ENCODE measurements at places on chromosomes 11 and 22.
A peak's percentile ranks its signal among the peaks of the same experiment; 100 is the strongest.

DNA sequence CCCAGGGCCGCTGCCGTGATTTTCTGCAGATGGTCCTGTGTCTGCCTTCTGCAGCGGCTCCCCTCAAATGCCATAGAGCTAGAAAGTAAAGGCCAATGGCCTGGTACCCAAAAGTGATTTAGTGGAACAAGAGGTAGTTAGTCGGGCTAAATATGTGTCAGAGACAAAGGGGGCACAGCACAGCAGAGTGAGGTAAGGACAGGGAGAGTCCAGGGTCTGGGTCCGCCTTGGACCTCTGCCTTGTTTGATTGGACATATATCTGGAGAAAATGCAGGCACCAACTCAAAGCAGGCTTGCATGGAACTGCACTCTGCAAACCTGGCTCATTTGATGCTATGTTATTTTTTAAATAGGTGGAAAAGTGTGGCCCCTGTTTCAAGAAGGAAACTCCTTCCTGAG is 249.6 kb upstream of the B3GAT1 start:
- DNase-seq: no peak

DNA sequence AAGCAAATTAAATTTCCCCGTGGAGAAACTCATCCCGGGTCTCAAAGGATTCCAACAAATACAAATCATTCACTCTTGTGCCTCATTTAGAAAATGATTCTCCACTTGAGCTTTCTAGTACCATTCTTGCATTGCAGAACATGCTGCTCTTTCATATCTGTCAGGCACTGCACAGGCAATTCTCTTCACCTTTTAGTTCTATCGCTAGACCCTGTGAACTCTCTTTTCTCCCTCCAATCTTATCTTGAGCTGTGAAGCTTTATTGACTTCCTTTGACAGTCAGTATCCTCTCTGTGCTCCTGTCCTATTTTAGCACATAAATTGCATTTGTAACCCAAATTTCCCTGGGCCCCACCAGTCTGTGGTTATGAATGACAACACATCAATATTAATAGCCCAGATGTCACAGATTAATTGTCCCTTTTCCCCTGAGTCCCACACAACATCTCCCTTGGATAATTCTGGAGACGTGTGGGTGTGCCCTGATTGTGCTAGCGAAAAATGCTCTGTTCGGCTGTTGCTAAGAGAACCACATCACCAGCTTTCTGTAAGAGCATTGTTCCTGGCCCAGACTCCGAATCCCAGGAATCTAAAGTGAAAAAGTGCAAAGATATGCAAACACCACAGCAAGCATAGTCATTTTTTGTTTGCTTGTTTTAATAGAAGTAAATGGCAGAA is 22.4 kb upstream of the SC5D start:
- no peak for DNase-seq

DNA sequence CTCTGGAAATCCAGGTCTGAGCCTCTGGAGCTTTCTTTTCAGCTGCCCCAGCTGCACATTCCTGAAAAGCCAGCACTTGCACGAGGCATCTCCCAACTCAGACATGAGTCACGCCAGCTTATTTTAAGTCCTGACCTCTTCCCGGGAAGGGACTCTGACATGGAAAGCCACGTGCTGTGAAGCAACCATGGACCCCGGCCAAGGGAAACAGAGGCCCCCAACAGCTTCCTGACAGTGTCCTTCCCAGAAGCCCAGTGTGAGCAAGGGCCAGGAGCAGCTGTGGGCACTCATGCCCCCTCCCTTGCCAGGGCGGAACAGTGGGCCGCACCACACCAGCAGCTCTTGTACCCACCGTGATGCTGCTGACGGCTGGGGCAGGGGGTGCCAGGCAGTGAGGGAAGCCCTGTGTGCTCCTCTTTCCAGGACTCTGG is 118.8 kb upstream of the CADM1 start:
- DNase-seq: no peak

DNA sequence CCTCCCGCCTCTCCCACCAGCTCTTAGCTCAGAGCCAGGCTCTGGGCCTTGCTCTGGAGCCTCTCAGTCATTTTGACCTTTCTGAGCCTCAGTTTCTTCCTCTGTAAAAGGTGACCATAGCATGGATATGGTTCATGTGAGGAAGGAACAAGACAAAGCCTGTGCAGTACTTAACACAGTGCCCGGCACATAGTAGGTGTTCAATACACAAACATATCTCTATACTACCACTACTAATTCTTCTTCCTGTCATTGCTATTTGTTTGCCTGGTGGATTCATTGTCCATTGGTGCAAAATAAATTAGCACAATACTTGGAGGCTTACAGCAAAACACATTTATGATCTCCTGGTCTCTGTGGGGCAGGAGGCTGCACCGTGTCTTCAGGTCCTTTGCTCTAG is 21.6 kb upstream of the MPPED1 start:
- DNase-seq: no peak

DNA sequence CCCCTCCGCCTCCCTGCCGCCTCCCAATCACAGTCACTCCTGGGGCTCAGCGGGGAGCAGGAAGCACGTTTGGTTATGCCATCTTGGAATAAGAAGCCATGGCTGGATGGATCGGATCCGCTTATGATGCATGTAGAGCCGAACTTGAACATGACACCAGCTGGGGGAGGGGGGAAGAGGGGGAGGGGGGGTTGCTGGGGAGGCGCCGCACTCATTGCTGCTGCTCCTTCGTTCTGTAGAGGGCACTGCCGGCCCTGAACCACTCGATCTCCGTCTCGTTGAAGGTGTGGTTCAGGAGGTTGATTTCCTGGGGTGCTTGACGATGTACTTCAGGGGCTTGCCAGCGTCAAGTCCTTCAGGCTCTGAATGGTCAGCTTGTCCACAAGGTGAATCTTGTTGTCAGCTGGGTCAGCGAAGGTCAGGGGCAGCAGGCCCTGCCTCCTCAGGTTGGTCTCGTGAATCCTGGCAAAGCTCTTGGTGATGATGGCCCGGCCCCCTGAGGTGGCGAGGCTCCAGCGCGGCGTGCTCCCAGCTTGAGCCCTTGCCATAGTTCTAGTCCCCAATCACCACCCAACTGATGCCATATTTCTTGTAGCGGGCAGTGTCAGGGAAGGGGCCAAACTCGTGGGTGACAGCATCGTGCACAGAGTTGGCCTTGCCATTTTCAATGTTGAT is 476.9 kb upstream of the ISX start:
- no peak for DNase-seq

- DNase-seq: no peak
These were observed 26.2 kb downstream of the OR2AG2 start for GRCh38 chr11:6745465-6746015.

DNA sequence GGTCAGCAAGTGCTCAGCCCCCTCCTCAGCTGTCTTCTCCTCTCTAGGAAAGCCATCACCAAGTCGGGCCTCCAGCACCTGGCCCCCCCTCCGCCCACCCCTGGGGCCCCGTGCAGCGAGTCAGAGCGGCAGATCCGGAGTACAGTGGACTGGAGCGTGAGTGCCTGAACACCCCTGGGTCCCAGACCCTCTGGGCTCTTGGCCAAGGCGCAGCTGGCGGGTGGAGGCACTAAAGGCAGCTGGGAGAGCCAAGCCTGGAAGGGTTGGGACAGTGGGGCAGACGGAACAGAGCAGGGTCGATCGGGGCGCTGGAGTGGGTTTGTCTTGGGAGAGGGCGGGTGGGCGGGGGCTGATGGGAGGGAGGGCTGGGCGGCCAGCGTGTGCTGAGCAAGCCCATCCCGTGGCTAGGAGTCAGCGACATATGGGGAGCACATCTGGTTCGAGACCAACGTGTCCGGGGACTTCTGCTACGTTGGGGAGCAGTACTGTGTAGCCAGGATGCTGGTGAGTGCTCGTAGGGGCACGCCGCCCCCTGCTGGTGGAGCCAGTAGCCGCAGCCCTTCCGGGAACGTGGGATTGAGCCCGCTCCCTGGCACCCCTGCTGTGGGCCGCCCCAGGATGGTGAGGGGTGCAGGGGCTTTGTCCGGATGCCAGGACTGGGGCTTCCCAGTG is 14.1 kb upstream of the MDK start:
- peak; percentile 64 for DNase-seq

DNA sequence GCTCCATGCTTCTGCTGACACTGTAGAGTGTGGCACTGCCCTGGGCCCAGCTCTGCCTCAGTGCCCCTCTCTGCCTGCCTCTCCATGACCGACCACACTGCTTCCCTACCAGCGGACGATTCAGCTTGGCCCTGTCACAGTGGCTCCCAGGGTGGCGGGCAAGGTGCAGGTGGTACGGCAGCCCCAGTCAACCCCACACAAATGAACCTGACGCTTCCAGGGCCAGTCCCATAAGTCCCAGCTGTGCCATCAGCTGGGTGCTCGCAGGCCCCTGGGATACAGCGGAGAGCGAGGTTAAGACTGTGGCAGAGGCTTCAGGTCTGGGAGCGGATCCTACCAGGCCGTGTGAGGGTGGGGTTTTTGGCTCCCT is 134.8 kb downstream of the LDLRAD3 start:
- no peak for DNase-seq

DNA sequence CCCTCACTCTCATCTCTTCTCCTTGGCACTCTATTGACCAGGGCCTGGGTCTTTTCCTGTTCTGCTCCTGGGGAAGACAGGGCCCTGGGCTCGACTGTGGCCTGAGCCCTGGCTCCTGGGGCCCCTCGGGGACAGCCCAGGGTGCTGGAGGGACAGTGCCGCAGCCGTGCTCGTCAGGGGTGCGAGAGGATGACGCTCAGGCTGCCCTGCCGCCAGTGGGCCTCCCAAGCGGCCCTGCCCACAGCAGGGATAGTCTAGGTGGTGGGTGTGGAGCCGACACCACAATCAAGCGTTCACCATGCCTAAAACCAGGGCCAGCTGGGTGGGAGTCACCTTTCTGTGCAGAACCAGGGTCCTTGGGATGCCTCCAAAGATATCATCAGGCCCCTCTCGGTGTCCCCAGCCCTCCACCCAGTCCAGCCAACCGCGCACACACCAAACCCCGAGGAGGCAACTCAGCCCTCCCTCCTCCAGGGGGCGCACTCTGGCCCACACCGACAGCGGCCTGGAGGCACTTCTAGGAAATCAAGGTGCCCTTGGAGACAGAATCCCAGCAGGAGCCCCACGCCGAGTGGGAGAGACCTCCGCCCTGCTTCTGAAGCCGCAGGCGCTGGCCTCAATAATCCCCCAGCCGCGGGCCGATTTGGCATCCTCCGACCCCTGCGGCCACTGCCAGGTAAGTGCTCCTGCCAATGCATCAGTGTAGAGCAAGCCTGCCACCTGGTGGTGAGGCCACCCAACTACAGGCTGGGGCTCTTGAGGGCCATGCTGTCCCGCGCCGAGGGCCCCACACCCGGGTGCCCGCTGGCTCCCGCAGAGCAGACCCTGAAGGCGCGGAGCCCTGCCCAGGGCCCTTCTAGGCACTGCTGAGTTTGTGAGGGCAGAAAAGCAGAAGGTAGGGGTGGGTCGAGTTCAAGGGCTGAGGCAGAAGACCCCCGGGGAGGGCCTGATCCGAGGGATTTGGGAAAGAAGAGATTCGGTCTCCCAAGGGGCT is 496.4 kb downstream of the BUD13 start:
- peak; percentile 47 for DNase-seq

DNA sequence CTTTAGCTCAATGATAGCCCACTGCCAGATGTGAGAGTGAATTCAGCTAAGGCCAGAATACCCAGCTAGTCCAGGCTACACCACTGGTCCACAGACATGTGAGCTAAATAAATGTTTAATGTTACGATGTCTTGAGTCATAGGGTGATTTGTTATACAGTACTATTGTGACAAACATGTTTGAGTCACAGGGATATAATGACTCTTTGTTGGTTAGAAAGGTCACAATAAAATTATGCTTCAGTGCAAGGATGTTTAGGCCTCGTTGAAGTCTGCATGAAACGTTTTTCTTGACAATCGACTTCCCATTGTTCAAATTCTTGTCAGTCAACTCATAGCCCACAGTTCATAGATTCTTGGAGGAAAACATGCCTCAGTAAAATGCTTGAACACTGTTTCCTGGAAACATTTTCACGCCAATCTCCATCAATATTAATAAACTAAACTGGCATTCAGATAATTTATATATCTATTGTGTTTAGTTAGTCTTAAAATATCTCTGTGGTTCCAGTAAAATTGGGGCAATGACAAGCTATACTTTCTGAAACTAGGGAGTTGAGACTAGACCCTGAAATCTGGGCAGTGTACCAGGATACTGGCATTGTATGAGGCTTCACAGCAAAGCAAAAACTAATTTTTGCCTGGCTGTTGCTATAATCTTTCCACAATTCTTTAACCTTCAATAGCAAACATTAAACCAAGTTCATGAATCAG is 650.8 kb upstream of the KIRREL3 start:
- DNase-seq: no peak

- no peak for DNase-seq
These were observed 126.8 kb downstream of the IGLL1 start for GRCh38 chr22:23453277-23453676.

DNA sequence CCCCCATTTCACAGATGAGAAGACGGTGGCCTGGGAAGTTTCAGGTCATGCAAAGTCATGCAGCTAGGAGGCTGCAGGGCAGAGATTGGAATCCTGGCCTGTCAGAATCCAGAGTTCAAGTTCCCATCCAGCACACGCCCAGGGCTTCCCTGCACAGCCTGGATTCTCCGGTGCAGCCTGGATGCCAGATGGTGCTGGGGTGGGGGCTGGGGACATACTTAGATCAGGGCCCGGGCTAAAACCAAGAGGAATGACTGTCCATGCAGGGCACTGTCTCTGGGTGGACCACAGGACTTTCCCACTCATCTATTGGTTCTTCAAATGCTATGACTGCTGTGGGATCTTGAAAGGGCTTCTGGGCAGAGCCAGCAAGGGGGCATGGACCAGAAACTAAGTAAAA is 24.6 kb downstream of the LMO1 start:
- DNase-seq: no peak

GRCh38 chr11:80502511-80502910 is 1061.7 kb upstream of the TENM4 start:
- DNase-seq: no peak

DNA sequence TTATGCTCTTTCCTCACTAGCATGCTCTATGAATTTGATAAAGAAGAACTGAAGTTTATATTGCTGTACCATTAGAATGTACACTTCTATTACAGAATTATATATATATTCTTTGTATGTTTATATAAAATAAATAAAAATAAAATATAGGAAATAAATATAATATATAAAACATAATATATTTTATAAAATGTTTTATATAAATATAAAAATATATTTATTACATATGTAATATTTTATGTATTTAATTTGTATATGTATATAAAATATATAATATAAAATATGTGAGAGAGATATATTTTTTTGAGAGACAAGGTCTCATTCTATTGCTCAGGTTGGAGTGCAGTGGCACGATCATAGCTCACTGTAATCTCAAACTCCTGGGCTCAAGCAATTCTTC is 18.3 kb upstream of the RTCB start:
- no peak for DNase-seq
